ENCODE measurements at places on chromosomes 11 and 22. TPM values are rescaled to one million over a fixed set of nuclear protein-coding genes. Genes with fewer than 3 reads are reported as not detected.

The VPREB3 gene
- not detected for total RNA-seq

The CBLIF gene
- total RNA-seq = not detected

The ELFN2 gene
- total RNA-seq = 0.30 TPM

The KDM4E gene
- total RNA-seq = not detected

The IFITM10 gene
- total RNA-seq = not detected

The ROM1 gene
- total RNA-seq = 11.9 TPM

The MRPL40 gene
- total RNA-seq = 5.0 TPM

The DENND6B gene
- total RNA-seq = 10.0 TPM

The PDE2A gene
- total RNA-seq = 87.9 TPM

The ST14 gene
- 1.7 TPM for total RNA-seq

The PTPN5 gene
- total RNA-seq = 0.55 TPM

The ASCL2 gene
- 1.6 TPM for total RNA-seq

Data from uterus (tissue), 4 donors.